Activated CD8-positive, alpha-beta T cell treated with anti-CD3 and anti-CD28 coated beads for 36 hours (primary cell): ENCODE measurements at places on chromosomes 2 and 18.

GRCh38 chr2:217918308-217919024 is 84.3 kb downstream of the TNS1 start:
- H3K27me3 ChIP-seq = no peaks in the 10 kb centered on the region
- no peaks in the 10 kb centered on the region for H3K36me3 ChIP-seq
- DNase-seq = no peak

GRCh38 chr2:200700856-200701255 is 110.9 kb upstream of the BZW1 start:
- no peak overlapping the region for H3K27ac ChIP-seq
- no peak for DNase-seq
- peaks cover 9% of the 10 kb centered on the region for H3K27me3 ChIP-seq
- no peak overlapping the region for H3K4me3 ChIP-seq
- H3K4me1 ChIP-seq = peaks cover 31% of the 10 kb centered on the region
- H3K36me3 ChIP-seq = no peaks in the 10 kb centered on the region

DNA sequence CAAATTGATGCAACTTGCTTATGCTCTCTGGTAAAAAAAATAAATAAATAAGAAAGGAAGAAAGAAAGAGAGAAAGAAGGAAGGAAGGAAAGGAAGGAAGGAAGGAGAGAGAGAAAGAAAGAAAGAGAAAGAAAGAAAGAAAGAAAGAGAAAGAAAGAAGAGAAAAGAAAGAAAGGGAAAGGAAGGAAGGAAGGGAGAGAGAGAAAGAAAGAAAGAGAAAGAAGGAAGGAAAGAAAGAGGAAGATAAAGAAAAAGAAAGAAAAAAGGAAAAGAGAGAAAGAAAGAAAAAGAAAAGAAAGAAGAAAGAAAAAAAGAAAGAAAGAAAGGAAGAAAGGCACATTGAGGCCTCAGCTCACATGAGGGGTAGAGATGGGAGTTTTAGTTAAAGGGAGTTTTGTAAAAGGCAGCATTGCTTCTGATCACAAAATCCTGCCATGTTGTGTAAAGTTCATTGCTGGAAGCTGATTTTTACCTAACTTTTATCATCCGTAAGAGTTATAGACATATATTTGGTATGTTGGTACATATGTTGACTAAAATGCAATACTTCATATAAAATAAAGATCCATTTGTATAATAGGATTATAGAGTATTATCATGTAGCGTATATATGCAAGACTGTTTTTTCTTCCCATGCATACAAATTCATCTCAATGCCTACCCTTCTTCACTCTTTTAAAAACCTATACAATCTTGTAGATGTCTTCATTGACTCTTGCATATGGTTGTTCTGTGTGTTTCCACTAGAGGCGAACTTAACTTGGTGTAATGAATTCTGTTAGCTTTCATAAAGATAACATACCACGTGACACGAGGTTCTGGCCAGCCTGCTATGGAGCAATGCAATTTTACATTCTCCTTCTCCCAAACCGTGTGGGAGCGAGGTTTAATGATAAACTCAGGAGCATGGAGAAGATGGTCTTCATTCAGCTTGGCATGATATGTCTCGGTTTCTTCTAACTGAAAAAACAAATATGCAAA is 32.8 kb downstream of the MYOM1 start:
- no peak overlapping the region for H3K4me3 ChIP-seq
- peaks cover 5% of the 10 kb centered on the region for H3K36me3 ChIP-seq
- H3K27me3 ChIP-seq = no peaks in the 10 kb centered on the region
- H3K27ac ChIP-seq = no peak overlapping the region
- DNase-seq = no peak

DNA sequence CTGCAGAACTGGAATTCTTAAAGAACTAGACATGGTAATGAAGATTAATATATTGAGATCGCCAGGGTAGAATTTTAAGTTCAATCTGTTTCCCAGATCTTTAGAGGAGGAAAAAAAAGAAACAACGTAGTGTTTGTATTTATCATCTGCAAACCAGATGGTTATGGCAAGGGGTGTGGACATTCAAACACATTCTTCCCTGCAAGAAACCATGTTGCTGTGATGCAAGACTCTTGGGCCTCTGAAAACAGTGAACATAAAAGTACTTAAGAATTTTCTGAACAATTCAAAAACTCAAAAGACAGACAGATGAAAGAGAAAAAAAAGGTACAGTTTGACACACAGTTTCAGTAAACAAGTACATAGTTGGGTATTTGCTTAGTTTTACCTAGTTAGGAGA is 35.6 kb downstream of the COL5A2 start:
- DNase-seq = no peak
- no peaks in the 10 kb centered on the region for H3K27me3 ChIP-seq
- H3K4me1 ChIP-seq = no peaks in the 10 kb centered on the region
- H3K4me3 ChIP-seq = no peak overlapping the region
- no peak overlapping the region for H3K27ac ChIP-seq
- H3K36me3 ChIP-seq = no peaks in the 10 kb centered on the region

GRCh38 chr2:216698895-216699294 is 3.5 kb upstream of the IGFBP5 start:
- DNase-seq = peak; percentile 21
- H3K27me3 ChIP-seq = peaks cover 30% of the 10 kb centered on the region
- H3K4me3 ChIP-seq = no peak overlapping the region
- no peak overlapping the region for H3K27ac ChIP-seq

DNA sequence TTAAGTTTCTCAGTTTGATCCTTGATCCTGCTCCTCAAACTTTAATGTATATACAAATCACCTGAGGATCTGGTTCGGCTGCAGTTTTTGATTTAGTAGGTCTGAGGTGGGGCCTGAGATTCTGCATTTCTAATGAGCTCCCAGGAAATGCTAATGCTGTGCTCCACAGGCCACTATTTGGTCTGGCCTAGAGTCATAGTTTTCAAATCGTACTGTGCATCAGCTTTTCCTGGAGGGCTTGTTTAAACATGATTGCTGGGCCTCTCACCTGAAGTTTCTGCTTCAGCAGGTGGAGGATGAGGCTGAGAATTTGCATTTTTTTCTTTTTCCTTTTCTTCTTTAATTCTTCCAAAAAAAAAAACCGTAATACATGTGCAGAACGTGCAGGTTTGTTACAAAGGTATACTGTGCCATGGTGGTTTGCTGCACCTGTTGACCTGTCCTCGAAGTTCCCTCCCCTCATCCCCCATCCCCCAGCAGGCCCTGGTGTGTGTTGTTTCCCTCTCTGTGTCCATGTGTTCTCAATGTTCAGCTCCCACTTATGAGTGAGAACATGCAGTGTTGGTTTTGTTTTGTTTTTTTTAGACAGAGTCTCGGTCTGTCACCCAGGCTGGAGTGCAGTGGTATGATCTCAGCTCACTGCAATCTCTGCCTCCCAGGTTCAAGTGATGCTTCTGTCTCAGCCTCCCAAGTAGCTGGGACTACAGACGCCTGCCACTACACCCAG is 42.2 kb upstream of the CD28 start:
- DNase-seq = no peak
- H3K27me3 ChIP-seq = no peaks in the 10 kb centered on the region
- peaks cover 16% of the 10 kb centered on the region for H3K4me1 ChIP-seq
- no peaks in the 10 kb centered on the region for H3K36me3 ChIP-seq
- H3K27ac ChIP-seq = no peak overlapping the region
- H3K4me3 ChIP-seq = no peak overlapping the region

GRCh38 chr2:96967436-96967835 is 18.9 kb downstream of the FAM178B start:
- no peak overlapping the region for H3K27ac ChIP-seq
- H3K27me3 ChIP-seq = peaks cover 4% of the 10 kb centered on the region
- H3K36me3 ChIP-seq = no peaks in the 10 kb centered on the region
- H3K4me1 ChIP-seq = peaks cover 61% of the 10 kb centered on the region

DNA sequence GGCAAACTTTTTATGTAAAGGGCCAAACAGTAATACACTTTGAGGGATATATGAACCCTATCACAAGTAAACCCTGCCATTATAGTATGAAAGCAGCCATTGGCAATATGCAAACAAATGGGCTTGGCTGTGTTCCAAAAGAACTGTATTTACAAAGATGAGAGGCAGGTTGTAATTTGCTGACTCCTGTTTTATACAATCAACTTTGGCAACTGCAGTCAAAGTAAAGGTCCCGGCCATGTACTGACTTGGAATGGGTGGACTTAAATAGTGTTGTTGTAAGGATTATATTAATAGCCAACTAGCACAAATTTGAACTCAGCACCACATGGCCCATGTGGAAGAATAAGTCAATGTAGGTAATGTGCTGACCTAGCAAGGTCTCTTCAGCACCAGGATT is 223.4 kb downstream of the WDPCP start:
- H3K27me3 ChIP-seq = no peaks in the 10 kb centered on the region
- DNase-seq = no peak
- H3K36me3 ChIP-seq = peaks cover 1% of the 10 kb centered on the region
- H3K27ac ChIP-seq = no peak overlapping the region

- DNase-seq = no peak
- H3K27ac ChIP-seq = no peak overlapping the region
- peaks cover 2% of the 10 kb centered on the region for H3K4me1 ChIP-seq
- no peaks in the 10 kb centered on the region for H3K36me3 ChIP-seq
- peaks cover 2% of the 10 kb centered on the region for H3K27me3 ChIP-seq
Observed at GRCh38 chr18:22470248-22471235, 52.8 kb upstream of the CTAGE1 start.

GRCh38 chr2:106053116-106053515 is 141.0 kb downstream of the UXS1 start:
- H3K27ac ChIP-seq = peak overlapping the region; percentile 51
- no peaks in the 10 kb centered on the region for H3K27me3 ChIP-seq
- peaks cover 66% of the 10 kb centered on the region for H3K4me1 ChIP-seq

DNA sequence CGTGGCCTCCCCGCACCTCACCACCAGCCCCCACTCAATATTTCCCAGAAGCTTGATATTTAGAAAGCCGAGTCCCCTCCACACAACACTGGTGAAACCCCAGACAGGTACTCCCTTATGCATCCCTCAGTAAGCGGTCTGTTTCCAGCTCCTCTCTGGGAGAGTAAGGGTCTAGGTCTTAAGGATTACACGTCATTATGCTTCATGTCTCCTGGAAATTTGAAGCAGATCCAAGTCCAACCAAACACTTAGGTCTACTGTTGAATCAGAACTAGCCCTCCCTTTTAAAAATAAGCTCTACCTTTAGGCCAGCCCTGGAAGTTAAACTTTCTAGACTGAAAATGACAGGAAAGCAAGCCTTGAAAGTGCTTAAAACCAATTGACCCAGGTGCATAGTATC is 1.5 kb upstream of the OST4 start:
- peaks cover 70% of the 10 kb centered on the region for H3K4me1 ChIP-seq
- no peaks in the 10 kb centered on the region for H3K27me3 ChIP-seq
- no peak for DNase-seq
- H3K36me3 ChIP-seq = peaks cover 23% of the 10 kb centered on the region
- H3K27ac ChIP-seq = peak overlapping the region; percentile 92
- peak overlapping the region; percentile 81 for H3K4me3 ChIP-seq

DNA sequence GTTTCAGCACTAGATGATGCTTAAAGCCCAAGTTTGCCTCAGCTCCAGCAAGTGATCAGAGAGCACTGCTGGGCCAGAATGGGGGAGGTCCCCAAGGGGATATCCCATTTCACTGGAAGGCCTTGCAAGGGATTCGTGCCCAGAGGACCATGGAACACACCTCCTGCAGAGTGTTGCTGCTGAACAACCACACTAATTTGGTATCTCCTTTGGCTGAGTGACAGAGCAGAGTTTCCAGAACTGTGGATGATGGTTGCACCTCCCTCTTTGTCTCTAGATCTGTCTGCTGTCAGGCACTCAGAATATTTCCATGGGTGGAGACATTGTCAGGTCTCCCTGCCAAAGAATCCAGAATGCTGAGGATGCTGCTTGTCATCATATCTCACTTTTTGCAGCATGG is 484.8 kb upstream of the NETO1 start:
- no peak overlapping the region for H3K4me3 ChIP-seq
- H3K27ac ChIP-seq = no peak overlapping the region
- no peak for DNase-seq
- H3K27me3 ChIP-seq = no peaks in the 10 kb centered on the region

DNA sequence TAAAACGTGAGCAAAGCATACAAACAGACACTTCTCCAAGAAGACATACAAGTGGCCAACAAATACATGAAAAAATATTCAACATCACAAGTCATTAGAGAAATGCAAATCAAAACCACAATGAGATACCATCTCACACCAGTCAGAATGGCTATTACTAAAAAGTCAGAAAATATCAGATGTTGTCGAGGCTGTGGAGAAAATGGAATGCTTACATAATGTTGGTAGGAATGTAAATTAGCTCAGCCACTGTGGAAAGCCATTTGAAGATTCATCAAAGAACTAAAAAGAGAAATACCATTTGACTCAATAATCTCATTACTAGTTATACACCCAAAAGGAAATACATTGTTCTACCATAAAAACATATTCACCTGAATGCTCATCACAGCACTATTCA is 825.7 kb downstream of the SUCLG1 start:
- no peak overlapping the region for H3K4me3 ChIP-seq
- H3K27ac ChIP-seq = no peak overlapping the region
- no peaks in the 10 kb centered on the region for H3K36me3 ChIP-seq
- H3K27me3 ChIP-seq = no peaks in the 10 kb centered on the region

DNA sequence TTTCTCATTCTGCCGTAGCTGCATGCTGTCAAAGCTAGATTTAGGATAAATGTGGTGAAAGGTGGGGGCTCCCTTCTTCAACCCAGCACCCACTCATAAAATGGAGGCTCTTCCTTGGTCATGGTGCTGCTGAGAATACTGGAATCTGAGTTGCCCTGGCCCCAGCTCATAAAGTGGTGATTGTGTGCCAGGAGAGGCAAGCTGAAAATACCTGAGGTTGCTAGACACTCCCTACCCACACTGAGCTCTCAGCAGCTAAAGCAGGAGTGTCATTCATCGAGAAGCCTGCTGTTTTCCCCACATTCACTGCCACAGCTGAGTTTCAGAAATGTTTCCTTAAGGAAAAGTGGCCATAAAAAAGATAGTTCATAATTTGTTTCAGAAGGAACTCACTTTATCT is 297.1 kb upstream of the RBMS1 start:
- H3K27ac ChIP-seq = no peak overlapping the region
- no peaks in the 10 kb centered on the region for H3K36me3 ChIP-seq
- peaks cover 1% of the 10 kb centered on the region for H3K27me3 ChIP-seq
- no peaks in the 10 kb centered on the region for H3K4me1 ChIP-seq
- H3K4me3 ChIP-seq = no peak overlapping the region

GRCh38 chr18:13621886-13622619 is 104.3 kb downstream of the FAM210A start:
- H3K27me3 ChIP-seq = no peaks in the 10 kb centered on the region
- H3K27ac ChIP-seq = no peak overlapping the region
- H3K36me3 ChIP-seq = peaks cover 7% of the 10 kb centered on the region
- H3K4me3 ChIP-seq = no peak overlapping the region

DNA sequence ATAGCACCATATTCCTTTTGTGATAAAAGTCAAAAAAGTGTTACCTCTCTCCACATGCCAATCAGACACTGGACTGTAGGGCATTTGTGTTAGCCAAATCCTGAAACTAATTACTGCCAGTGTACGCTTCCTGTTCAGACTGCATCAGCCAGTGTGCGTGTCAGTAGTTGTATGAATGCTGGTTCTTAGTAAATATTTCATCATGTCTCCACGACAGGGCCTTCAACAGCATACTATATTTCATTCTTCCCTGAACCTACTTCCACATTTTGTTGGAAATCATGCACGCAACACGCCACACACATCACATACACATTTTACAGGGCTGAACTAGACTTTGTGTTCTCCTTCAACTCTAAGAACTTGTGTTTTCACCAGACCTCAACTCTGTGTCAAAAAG is 77.5 kb downstream of the EPB41L3 start:
- no peak overlapping the region for H3K4me3 ChIP-seq
- peaks cover 11% of the 10 kb centered on the region for H3K27me3 ChIP-seq
- no peaks in the 10 kb centered on the region for H3K36me3 ChIP-seq
- DNase-seq = no peak
- no peaks in the 10 kb centered on the region for H3K4me1 ChIP-seq
